NCI-H1417 treated with DMSO at 0.1 percent for 48 hours (cell line): ENCODE measurements at places on chromosomes 6 and 20.

- DNase-seq: no peak
Observed at GRCh38 chr6:169806701-169807100, 55.3 kb downstream of the ERMARD start.

GRCh38 chr6:99143108-99143861 lies 195.5 kb upstream of the FBXL4 start:
- no peak for DNase-seq

- DNase-seq: peak; percentile 25
Observed at GRCh38 chr6:124870611-124871459, 91.4 kb upstream of the RNF217 start.

DNA sequence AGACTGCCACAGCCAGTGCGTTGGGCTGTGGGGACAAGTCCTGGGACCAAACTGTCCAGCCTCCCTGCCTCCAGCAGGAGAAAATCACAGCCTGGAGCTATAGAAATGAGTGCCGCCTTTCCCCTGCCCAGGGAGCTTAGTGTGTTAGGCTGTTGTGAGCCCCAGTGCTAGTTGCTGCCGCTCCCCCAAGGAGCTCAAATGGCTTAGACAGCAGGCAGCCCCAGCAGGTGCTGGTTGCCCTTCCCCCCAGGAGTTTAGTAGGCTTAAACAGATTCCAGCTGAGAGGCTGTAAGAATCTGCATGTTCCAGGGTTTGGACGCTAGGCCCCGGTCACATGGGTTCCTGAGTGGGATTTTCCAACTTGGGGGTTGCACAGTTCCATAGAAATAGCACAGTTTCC lies 27.2 kb upstream of the HMGN3 start:
- DNase-seq: no peak

GRCh38 chr20:39983655-39984054 lies 705.4 kb downstream of the MAFB start:
- DNase-seq: no peak

- DNase-seq: no peak
Observed at GRCh38 chr6:14921878-14922671, 323.8 kb upstream of the JARID2 start.

- DNase-seq: peak; percentile 56
Observed at GRCh38 chr6:52663120-52663935, 7.6 kb upstream of the TMEM14A start.

- no peak for DNase-seq
Observed at GRCh38 chr20:45967551-45968080, 4.4 kb downstream of the ZNF335 start.

- DNase-seq: no peak
Observed at GRCh38 chr6:35288834-35289233, 8.8 kb upstream of the DEF6 start.

DNA sequence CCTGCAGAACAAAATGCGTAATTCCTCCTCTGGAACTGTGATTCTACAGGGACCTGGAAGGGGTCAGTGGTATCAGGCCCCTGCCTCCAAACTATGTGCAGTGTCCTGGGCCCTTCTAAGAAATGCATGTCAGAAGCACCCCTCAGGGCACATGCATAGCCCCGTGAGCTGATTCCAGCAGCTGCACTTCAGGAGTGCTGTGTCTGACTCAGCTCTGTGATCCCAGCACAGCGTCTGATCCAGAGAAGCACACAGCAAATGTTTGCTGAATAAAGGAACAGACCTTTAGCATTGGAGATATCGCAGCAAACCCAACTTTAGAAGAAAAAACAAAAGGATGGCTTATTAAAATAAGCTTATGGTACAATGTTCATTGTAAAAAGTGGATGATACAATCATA lies 15.8 kb upstream of the MAFB start:
- no peak for DNase-seq

DNA sequence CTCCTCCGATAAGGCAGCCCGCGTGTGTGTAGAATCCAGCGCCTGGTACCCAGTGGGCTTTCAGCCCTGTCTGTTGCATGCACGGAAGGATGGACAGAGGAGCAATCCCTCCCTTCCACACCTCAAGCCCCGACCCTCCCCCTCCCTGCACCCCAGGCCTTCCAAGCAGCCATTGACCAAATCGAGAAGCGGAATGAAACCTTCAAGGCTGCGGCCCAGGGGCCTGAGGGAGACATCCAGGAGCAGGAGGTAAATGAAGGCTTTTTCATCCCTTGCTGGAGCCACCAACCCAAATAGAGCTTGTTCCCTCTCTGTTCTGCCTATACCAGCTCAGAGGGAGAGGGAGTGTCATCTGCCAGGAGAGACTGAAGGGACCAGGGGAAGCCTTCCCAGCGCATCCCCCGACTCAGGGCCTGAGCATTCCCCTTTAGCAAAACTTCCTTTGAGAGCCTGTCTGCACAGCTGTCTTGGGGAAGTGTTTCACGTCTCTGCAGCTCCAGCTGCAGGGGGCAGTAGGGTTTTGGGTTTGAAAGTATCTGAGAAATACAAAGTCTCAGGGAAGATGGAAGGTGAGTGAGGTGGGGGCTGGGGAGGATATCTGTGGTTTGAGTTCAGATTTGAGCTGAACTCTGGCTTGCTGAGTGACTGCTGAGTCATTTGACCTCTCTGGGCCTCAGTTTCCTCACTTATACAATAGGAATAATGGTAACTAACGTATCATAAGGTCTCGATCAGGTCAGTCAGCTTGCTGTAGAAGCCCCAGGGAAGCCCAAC lies 16.1 kb downstream of the FGD2 start:
- no peak for DNase-seq

GRCh38 chr20:48717095-48717672 lies 110.6 kb downstream of the PREX1 start:
- DNase-seq: no peak

DNA sequence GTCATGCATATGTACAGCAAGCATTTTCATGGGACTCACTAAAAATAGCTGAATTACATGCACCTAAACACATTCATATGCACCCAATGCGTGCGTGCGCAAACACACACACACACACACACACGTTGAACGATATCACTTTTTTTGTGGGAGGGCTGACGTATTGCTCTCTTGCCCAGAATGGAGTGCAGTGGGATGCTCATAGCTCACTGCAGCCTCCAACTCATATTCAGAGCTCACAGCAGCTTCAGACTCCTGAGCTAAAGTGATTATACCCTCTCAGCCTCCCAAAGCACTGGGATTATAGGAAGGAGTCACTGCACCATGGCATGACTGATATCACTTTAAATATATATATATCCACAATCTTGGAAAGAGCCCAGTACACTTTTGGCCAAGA lies 620.4 kb upstream of the MANEA start:
- DNase-seq: no peak

DNA sequence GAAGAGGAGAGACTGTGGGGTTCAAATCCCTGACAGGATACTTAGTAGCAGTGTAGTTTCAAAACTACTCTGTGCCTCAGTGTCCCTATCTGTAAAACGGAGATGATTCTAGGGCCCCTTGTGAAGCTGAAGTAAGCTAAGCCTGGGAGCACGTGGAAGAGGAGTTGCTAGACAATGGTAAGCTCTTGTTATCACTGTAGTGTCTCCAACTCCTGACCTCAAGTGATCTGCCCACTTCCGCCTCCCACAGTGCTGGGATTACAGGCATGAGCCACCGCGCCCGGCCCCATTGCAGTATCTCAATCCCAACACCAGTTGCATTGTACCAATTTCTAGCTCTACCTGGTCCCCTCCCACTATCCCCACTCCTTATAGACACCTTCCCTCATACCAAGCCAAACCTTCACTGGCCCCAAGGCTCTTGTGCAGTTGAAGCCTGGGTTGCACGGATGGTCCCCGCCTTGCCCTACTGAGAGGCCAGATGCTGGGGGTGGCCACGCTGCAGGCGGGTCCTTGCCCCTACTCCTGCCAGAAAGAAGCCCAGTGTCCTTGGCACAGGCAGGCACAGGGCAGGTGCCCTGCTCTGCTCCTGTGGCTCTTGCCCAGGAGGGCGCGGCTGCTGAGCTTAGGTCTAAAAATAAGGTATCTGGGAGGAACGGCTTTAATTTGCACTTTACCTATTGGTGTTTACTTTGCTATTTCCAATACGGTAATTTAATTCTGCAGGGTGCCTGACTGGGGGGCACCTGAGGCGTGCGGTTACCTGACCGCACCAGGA lies 118.1 kb downstream of the VEGFA start:
- DNase-seq: no peak
